Astrocyte (in vitro differentiated cells and primary cell): ENCODE measurements at places on chromosomes 4 and X. TPM values are rescaled to one million over a fixed set of nuclear protein-coding genes. Genes with fewer than 3 reads are reported as not detected.

DNA sequence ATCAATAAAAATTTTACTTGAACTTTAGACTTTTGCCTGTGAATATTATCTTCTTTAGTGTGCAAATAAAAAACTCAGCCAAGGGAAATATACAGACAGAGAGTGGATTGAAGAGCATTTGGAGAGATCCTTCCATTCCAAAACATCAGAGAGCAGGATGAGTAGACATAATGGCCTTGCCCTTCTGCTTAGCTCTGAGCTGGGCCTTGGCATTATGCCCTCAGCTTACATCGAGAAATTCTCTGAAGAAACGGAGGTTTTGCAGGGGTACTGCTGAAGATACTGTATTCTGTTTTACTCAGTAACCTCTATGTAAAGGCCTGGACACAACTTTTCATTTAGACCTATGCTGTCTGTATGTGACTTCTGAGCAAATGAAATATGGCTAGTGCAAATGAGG, 317.4 kb downstream of the STIM2 start:
- no peak for DNase-seq

GRCh38 chr4:140222171-140222570, 68.2 kb upstream of the MAML3 start:
- DNase-seq = peak; percentile 42

- no peak for DNase-seq
Measured at GRCh38 chr4:187732524-187732923, 263.0 kb upstream of the ZFP42 start.

- no peak for DNase-seq
Measured at GRCh38 chrX:143894938-143895337, 11.1 kb downstream of the UBE2NL start.

DNA sequence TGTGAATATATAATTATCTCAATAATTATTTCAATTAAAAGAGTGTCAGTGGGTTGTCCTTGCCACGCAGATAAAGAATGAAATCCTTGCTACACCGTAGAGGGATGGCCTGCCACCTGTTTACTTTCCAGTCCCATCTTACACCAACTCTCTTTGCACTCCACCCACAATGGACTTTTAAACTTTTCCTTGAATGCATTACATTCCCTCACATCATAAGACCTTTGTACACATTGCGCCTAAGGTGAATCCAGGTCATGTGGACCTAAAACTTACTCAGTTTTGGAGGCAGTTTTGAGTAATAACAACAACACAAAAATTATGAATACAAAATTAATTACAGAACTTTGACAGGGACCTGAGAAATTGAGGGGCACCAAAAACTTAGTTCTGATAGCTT, 78.7 kb upstream of the PDE5A start:
- no peak for DNase-seq

The CCDC110 gene
- total RNA-seq = 0.39 and 1.2 TPM in 2 replicates

DNA sequence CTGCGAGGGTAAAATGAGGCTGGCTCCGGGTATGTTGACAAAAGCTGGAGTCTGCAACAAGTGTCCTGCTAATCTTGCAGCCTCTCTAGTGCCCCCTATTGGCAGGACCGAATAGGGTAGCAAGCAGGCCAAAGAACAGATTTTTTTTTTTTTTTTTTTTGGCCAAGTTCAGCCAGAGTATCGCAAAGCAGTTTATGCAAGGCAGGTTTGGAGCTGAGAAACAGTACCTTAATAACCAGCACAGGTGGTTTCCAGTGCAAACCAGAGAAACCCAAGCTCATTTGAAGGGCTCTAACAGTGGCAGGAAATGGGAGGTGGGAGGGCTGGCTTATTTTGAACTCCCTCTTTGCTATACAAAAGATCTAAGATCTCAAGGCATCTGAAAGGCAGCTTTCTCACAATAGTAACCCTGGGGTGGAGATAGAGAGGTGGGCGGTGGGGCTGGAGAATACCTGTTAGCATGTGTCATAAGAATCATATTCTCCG, 38.2 kb upstream of the OCIAD2 start:
- no peak for DNase-seq

GRCh38 chr4:123415977-123416376, 19.4 kb downstream of the SPRY1 start:
- DNase-seq = peak; percentile 76

DNA sequence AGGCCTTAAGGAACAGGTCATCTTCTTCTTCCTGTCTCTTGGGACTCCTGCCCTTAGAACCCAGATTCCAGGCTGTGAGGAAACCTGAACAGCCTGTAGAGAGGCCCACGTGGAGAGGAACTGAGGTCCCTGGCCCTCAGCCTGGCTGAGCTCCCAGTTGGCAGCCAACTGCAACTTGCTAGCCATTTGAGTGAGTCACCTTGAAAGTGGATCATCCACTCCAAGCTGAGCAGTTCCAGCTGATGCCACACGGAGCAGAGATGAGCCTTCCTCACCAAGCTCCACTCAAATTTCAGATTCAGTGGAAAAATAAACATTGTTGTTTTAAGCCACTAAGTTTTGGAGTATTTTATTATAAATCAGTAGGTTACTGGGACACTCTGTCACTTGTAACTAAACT, 392.5 kb downstream of the BCOR start:
- DNase-seq = peak; percentile 83

The ASB12 gene
- total RNA-seq = 0.16 TPM in 1 of 2 replicates, not detected in the other

- DNase-seq = no peak
Measured at GRCh38 chr4:81919223-81919622, 447.5 kb upstream of the RASGEF1B start.

The FRG2 gene
- total RNA-seq = not detected in 2 replicates

The KIF4A gene
- total RNA-seq = 1.7 and 3.0 TPM in 2 replicates

The TMPRSS11A gene
- total RNA-seq = not detected in 2 replicates

The TEC gene
- total RNA-seq = 0.61 and 0.91 TPM in 2 replicates

DNA sequence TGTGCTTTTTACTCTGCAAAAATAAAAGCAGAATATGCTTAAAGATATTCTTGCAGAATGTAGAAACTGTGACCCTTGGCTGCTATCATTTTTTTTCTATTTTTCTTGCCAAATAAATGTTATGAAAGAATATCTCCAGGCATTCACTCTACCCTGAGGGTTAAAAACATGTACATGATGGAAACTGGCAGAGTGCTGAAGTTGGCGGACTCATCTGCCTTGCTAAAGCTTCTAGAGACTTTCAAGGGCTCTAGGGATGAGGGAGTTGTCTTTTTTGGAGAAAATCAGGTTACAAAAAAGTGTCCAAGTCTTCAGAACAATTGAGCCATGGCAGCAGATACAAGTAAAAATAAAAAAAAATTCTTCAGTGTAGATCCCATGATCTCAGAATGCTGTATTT, 40.5 kb upstream of the NRK start:
- no peak for DNase-seq

GRCh38 chr4:109433205-109434006, at the start of gene SEC24B:
SEC24B (plus strand) TSS chr4:109433815; CDS start chr4:109433870, 55 bp downstream.
- DNase-seq = peak; percentile 57

The TMEM31 gene
- total RNA-seq = 0.43 TPM in 1 of 2 replicates, not detected in the other

DNA sequence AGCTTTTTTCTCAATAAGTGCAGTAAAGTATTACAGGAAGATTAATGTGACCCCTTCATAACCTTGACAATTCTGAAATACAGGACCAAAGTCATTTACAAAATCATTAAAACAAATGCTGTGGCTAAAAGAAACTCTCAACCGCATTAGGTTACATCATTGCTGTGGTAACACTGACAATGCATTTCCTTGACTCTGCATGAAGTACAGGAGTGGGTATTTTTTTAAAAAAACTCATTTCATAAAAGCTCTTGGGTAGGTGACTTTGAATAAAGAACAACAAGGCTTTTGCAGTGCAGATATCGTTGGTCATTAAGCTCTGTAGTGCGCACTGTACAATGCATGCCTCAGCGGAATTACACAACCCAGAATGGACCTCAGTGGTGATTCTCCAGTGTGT, 23.4 kb upstream of the XK start:
- DNase-seq = peak; percentile 18

DNA sequence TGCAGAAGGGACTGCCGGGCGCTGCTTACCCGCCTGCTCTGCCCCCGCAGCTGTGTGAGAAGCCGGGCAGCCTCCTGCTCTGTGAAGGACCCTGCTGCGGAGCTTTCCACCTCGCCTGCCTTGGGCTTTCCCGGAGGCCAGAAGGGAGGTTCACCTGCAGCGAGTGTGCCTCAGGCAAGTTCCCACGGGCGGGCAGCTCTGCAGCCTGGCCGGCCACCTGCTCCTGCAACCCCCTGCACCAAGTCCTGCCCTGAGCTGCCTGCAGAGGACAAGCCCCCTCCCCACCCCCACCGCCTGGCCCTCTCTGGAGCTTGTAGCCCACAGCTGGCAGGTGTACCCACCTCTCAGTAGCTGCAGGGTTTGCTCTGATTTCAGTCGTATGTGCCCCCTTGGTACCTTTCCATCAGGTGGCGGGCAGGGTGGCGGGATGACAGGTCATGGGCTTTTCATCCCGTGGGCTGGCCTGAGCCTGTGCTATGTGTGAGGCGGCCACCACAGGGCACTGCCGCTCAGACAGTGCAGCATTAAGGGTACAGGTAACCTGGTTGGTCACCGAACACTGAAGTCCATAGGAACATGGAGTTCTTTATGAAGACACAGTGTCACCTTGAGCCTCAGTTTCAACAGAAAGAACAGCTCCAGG, 56.6 kb downstream of the NELFA start:
- DNase-seq = no peak

DNA sequence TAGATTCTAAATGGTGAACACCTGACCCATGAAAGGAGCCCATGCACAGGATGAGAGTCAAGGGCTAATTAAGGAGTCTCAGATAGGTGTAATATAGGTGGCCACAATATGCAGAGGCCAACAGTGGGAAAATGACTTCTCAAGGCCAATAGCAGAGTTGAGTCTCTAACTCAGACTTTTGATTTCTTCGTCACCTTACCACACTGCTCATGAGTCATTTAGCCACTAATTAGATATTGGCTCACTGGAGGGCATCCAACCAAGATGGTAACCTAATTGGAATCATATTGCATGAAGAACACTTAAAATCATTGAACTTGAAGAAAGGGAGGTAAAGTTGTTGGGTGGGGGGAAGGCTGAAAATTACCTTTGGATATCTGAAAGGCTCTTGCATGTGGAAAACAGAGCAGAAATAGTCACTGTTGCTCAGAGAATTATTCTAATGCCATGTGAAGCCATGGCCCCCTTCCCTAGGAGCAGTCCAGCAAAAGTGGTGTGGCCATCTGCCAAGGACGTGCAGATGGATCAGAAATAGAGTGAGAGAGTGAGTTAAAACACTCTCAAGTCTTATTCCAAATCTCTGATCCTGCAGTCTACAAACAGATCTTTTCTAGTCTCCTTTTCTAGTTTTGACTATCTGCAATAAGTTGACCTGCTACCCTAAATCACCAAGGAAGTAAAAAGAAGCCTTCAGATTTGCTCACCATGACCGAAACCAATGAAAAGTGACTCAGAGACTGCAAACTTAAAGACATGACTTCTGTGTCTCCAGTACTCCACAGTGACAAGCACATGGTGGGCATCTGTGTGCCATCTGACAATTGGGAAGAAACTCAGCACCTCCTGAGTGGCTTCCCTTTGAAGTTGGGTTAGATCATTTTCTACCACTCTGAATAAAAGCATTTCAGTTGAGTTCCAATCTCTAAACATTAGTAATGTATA, 93.9 kb upstream of the C1QTNF7 start:
- peak; percentile 40 for DNase-seq

GRCh38 chr4:160127211-160127610, 1024.3 kb downstream of the RAPGEF2 start:
- no peak for DNase-seq

DNA sequence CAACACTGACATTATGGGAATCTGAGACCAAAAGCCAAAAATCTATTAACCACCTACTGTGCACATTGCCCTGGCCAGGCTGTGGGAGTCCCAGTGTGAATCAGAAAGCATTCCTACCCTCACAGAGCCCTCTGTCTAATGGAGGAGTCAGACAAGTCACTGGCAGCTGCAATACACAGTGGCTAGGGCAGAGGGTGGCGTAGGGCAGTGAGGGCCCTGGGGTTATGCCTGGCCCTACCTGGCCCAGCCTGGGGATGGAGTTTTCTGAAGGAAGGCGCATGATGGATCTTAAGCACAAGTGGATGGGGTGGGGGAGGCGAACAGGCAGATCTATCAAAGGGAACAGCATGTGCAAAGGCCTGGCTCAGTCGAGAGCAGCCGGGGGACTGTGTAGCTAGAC, 10.8 kb downstream of the JAKMIP1 start:
- no peak for DNase-seq

DNA sequence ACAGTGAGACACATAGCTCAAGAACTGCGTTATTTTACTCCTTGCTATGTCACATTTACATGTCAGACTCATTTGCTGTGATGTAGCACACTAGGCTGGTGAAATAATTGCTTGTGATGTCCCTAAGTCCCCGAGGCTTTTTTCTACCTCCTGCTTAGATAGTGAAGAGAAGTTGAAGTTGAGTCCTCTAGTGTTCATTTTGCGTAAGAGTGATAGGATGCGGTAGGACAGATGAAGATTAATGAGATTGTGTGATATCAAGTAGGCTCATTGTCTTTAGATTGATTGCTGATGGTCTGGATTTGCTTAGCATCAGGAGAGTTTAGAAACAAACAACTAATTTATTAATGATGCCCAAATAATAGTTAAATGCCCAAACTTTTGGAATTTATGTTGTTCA, 173.6 kb upstream of the NUDT6 start:
- DNase-seq = no peak
